ENCODE measurements at places on chromosomes 13 and 19. TPM values are rescaled to one million over a fixed set of nuclear protein-coding genes. Genes with fewer than 3 reads are reported as not detected.

ELOF1 gene
- 24.9 TPM for total RNA-seq

RFPL4A gene
- total RNA-seq = not detected

ZNF616 gene
- 15.0 TPM for total RNA-seq

CBARP gene
- 2.3 TPM for total RNA-seq

SIGLEC12 gene
- total RNA-seq = 0.12 TPM

NLRP4 gene
- not detected for total RNA-seq

ZNF526 gene
- 10.2 TPM for total RNA-seq

GIPR gene
- 4.1 TPM for total RNA-seq

ZNF627 gene
- total RNA-seq = 33.2 TPM

KCNN4 gene
- 3.7 TPM for total RNA-seq

TLE6 gene
- 7.6 TPM for total RNA-seq

LPAR2 gene
- total RNA-seq = 16.2 TPM

NLRP12 gene
- total RNA-seq = 1.5 TPM

IGFL1 gene
- not detected for total RNA-seq

EPS8L1 gene
- 32.5 TPM for total RNA-seq

ATF5 gene
- 5.7 TPM for total RNA-seq

CEACAM16 gene
- not detected for total RNA-seq

LHB gene
- 1.1 TPM for total RNA-seq

HS6ST3 gene
- total RNA-seq = 3.6 TPM

UHRF1 gene
- 29.1 TPM for total RNA-seq

JSRP1 gene
- 12.8 TPM for total RNA-seq

FARSA gene
- total RNA-seq = 49.1 TPM

GPC5 gene
- 3.6 TPM for total RNA-seq

Measured in metanephros (tissue), 2 donors.